Anterior cingulate cortex (tissue), 58 donors: ENCODE measurements at places on chromosomes 7 and 10.

DNA sequence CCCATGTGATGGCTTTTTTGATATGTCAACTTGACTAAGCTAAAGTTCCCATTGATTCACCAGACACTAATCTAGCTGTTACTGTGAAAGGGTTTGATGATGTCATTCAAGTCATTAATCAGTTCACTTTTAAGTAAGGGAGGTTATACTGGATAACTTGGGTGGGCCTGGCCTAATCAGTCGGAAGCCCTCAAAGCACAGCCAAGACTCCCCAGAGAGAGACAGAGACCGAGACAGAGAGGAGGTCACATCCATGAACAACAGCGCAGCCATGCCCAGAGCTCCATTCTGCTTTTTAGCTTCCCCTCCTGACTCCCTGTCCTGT lies 103.4 kb downstream of the TRIL start:
- DNase-seq = no peak

DNA sequence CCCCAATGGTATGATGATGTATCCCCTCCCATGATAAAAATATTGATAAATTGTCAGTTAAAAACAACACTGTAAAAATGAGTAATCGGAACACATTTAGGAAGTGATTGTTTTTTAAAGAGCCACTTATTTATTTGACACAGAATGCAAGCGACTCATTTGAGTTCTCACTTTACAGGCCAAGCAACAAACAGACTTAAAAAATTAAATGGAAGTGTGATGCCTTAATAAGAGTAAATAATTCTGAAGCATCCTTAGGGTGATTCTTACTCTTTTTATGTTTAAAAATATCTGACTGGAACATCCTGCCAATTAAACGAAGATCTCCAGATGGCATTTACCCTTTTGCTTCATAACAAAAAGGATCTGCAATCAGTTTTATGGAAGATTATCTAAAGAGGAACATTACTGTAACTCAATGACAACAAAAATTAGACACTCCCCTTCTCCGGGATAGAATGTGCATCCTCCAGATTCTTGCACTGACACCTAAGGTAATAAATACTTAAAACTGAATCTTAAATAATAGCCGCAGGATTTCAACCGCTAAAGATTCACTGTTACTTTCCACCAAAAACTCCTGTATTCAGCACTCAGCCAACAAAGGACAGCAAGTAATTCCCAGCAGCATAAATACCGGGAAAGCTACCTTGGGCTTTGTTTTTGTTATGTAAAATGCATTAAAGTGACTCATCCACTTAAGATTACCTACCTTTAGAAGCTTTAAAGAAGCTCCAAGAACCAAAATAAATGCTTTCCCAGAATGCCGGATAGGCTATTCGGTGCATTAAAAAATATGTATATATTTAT lies 1.7 kb downstream of the CACNA2D1 start:
- DNase-seq = no peak

DNA sequence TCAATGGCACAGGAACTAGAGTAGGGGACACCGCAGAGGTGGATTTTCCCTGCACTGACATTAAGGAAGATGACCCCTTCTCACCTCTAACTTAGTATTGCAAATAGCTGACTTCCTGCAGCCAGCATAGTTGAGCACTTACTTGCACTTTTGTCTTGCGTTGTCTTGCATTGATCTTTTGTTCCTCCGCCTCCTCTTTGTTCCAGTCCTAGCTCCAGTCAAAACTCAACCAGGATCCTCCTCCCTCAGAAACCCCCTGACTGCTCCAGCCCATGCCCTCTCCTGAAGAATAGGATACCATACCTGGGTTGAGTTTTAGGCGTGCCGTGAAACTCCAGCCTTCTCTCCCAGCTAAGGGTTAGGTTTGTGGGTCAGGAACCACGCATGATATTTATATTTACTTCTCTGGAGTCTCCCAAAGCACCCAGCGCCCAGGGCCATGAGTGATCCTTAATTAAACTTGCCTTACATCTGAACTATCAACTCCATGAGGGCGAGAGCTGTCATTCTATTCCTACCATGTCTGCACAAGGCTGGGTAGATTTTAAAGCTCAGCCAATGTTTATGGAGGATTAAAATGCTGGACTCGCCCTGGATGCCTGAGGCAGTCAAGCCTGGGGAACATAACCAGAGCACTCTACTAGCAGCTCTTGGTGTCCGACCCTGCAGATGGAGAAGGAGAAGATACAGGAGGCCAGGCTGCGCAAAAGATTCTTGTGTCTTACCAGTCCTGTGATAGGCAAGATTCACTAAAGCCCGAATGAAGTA lies 14.1 kb downstream of the ZNF467 start:
- no peak for DNase-seq

DNA sequence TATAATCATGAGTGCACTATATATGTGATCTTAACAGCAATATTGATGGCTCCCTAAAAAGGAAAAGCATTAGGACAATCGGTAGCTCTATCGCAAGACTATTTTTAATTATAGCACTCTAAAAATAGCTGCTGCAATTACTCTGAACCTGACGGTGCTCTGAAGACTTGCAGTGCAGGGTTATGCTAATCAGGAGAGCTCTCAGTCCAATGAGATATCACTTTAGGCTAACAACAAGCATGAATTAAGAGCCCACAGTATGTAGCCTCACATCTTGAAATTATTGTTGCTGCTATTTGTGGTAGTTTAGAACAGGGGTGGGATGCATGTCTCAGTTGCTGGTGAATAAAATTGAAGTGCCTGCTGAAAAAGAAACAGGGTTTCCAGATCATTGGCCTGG lies 515.8 kb upstream of the AKR1E2 start:
- DNase-seq = no peak

DNA sequence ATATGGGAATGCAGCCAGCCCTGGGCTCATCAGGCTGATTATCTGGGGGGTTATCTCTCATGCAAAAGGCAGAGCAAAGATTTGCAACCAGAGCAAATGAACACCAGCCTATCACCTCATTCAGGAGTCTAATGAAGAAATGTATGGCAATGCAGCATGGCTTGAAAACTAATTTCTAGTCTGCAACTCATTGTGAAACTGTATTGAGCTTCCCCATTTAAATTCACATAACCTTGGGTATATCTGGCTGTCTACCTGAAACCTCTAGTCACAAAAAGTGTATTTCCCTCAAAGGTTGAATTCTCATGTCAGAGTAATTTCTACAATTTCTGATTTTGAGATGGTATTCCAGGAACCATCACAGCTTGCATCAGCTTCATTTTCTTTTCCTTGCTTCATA lies 240.0 kb downstream of the SDHAF3 start:
- DNase-seq = no peak

- no peak for DNase-seq
These were observed 84.5 kb downstream of the AOAH start for GRCh38 chr7:36639826-36640225.

- peak; percentile 21 for DNase-seq
These were observed 65.8 kb upstream of the PRSS58 start for GRCh38 chr7:142323706-142324105.

DNA sequence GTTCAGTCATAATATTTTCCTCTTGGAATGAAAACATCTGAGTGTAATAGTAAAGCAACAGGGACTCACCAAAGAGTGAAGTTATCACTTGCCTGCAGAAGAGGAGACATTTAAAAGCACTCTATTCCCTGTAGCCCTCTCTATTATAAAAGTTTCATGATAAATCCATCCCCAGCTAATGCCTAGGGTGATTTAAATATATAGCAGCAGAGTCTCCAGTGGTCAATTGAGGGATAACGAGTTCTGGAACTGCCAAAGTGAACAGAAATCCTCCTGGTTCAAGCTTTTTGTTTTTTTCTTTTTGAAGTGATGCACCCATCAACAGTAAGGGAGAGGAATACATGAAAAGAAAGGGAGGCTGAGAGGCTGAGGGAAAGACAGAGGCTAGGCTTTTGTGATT lies 87.3 kb downstream of the EVX1 start:
- DNase-seq = no peak

DNA sequence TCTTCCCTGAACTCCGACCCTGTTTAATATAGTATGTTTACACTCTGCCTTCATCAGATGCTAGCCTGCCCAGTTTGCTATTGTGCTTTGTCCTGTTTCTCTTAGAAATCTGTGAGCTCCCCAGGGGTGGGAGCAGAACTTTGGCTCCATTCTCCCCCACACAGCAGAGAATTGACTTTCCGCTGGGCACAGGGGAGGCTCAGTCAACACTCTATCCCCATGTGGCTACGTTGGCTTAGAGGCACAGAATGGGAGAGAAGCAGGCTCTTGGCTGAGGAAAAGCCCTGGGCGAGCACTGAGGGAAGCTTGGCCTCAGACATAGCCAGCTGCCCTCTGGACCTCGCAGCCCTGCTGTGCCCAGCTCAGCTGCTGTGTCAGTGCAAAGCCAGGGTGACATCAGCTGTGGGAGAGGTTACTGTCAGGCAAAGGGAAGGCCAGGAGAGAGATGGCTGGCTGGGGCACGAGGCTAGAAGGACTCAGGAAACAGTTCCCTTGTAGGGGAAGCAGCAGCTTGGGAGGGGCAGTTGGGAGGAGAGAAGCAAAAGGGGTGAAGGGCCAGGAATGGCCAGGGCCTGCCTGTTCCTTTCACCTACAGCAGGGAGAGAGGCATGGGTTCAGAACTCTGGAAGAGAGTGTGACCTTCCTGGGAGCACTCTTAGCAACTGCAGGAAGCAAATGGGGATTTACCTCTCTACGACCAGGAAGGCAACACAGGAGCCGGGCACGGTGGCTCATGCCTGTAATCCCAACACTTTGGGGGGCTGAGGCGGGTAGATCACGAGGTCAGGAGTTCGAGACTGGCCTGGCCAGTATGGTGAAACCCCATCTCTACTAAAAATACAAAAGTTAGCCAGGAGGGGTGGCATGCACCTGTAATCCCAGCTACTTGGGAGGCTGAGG lies 5.8 kb upstream of the SCD start:
- DNase-seq = peak; percentile 90
